ENCODE measurements at places on chromosomes 2 and 18. TPM values are rescaled to one million over a fixed set of nuclear protein-coding genes. Genes with fewer than 3 reads are reported as not detected.
A peak's percentile ranks its signal among the peaks of the same experiment; 100 is the strongest.

- no peak overlapping the region for H3K4me3 ChIP-seq
- no peak for DNase-seq
- no peaks in the 10 kb centered on the region for H3K27me3 ChIP-seq
- no peak overlapping the region for H3K27ac ChIP-seq
- H3K36me3 ChIP-seq: no peaks in the 10 kb centered on the region
- H3K4me1 ChIP-seq: no peaks in the 10 kb centered on the region
Measured at GRCh38 chr2:75465317-75465984, 95.3 kb downstream of the EVA1A start.

The ABCG8 gene
- not detected for total RNA-seq

The GRHL1 gene
- 0.41 TPM for total RNA-seq

The ASPRV1 gene
- total RNA-seq: 1.8 TPM

The FASTKD1 gene
- total RNA-seq: 11.5 TPM

- H3K27me3 ChIP-seq: no peaks in the 10 kb centered on the region
- H3K27ac ChIP-seq: no peak overlapping the region
- no peaks in the 10 kb centered on the region for H3K4me1 ChIP-seq
- H3K4me3 ChIP-seq: no peak overlapping the region
Measured at GRCh38 chr2:42747422-42747821, 16.5 kb downstream of the OXER1 start.

GRCh38 chr2:86512034-86512433 is 51.2 kb downstream of the CHMP3 start:
- peaks cover 23% of the 10 kb centered on the region for H3K36me3 ChIP-seq
- H3K4me1 ChIP-seq: no peaks in the 10 kb centered on the region
- H3K4me3 ChIP-seq: no peak overlapping the region
- DNase-seq: no peak
- H3K27me3 ChIP-seq: no peaks in the 10 kb centered on the region

The INHBB gene
- total RNA-seq: 2.8 TPM

- H3K4me3 ChIP-seq: no peak overlapping the region
- H3K36me3 ChIP-seq: no peaks in the 10 kb centered on the region
- H3K27me3 ChIP-seq: no peaks in the 10 kb centered on the region
- H3K4me1 ChIP-seq: peaks cover 6% of the 10 kb centered on the region
Measured at GRCh38 chr2:174776675-174777074, 12.4 kb upstream of the CHRNA1 start.

DNA sequence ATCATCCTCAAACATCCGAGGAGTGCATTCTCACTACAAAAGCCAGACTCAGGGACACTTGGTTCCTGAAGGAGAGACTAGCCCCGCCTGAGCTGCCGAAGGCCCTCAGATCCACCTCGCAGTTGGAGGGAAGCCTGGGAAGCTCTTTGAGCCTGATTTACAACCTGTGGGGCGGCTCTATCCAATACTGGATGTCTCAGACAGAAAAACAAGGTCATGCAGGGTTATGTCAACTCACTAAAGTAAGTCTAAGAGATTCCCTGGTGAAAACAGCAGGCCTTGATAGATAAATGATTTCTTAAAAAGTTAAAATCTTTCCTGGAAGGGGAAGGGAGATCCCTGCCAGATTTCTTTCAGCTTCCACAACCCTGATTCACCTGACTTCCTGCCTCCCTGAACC is 284.3 kb downstream of the CYP26B1 start:
- no peak for DNase-seq
- no peak overlapping the region for H3K4me3 ChIP-seq
- no peaks in the 10 kb centered on the region for H3K4me1 ChIP-seq
- no peaks in the 10 kb centered on the region for H3K36me3 ChIP-seq
- H3K27me3 ChIP-seq: no peaks in the 10 kb centered on the region
- no peak overlapping the region for H3K27ac ChIP-seq

- peak overlapping the region; percentile 75 for H3K27ac ChIP-seq
- H3K36me3 ChIP-seq: no peaks in the 10 kb centered on the region
- peak overlapping the region; percentile 73 for H3K4me3 ChIP-seq
- H3K27me3 ChIP-seq: no peaks in the 10 kb centered on the region
- peaks cover 26% of the 10 kb centered on the region for H3K4me1 ChIP-seq
- DNase-seq: no peak
Measured at GRCh38 chr2:85889627-85890281, 964 bp upstream of the ST3GAL5 start.

DNA sequence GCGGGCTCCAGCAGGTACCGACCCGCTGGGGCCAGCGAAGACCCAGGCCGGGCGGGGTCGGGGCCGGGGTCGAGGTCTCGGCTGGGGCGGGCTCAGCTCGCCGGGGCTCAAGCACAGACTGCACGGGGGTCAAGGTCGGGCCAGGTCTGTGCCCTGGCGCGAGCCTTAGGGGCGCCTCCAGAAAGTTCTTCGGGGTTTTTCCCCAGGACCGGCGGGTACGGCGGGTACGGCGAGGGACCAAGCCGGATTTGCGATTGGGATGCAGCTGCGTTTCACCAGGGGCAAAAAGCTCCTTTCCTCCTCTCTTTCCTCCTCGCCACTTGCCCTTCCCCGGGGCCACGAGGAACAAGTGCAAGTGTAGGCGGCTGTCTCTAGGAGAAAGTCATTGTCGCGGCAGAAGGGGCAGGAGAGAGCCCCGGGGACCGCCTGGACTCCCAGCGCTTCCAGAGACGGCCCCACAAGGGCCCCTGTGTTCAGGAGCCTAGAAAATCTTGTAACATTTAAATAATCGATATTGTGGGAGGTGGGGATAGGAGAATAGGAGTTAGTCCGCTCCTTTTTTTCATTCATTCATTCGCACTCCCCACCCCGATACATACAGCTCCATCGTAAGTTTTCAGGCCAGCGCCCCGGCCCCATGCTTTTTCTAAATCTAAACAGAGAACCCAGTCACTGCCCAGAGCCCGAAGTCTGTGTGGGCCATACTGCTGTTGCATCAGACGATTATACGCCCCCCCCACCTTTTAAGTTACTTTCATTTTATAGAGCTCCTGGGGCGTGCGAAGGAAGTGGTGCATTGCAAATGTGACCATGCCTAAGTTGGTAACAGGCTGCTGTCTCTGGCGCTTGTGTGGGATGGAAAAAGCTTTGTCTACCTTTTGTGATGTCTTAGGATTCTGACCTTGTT is 679 bp downstream of the PMAIP1 start:
- H3K27ac ChIP-seq: no peak overlapping the region
- H3K27me3 ChIP-seq: peaks cover 5% of the 10 kb centered on the region
- H3K36me3 ChIP-seq: no peaks in the 10 kb centered on the region
- no peak for DNase-seq
- peak overlapping the region; percentile 82 for H3K4me3 ChIP-seq
- peaks cover 12% of the 10 kb centered on the region for H3K4me1 ChIP-seq

- no peaks in the 10 kb centered on the region for H3K36me3 ChIP-seq
- H3K27me3 ChIP-seq: no peaks in the 10 kb centered on the region
- no peaks in the 10 kb centered on the region for H3K4me1 ChIP-seq
- no peak overlapping the region for H3K4me3 ChIP-seq
- DNase-seq: no peak
- H3K27ac ChIP-seq: no peak overlapping the region
Measured at GRCh38 chr18:31301201-31301655, 16.7 kb upstream of the DSG1 start.

- DNase-seq: no peak
- no peaks in the 10 kb centered on the region for H3K27me3 ChIP-seq
- H3K27ac ChIP-seq: no peak overlapping the region
- H3K36me3 ChIP-seq: no peaks in the 10 kb centered on the region
Measured at GRCh38 chr2:64632835-64633819, 20.6 kb downstream of the SERTAD2 start.

The CYP26B1 gene
- total RNA-seq: 6.0 TPM

DNA sequence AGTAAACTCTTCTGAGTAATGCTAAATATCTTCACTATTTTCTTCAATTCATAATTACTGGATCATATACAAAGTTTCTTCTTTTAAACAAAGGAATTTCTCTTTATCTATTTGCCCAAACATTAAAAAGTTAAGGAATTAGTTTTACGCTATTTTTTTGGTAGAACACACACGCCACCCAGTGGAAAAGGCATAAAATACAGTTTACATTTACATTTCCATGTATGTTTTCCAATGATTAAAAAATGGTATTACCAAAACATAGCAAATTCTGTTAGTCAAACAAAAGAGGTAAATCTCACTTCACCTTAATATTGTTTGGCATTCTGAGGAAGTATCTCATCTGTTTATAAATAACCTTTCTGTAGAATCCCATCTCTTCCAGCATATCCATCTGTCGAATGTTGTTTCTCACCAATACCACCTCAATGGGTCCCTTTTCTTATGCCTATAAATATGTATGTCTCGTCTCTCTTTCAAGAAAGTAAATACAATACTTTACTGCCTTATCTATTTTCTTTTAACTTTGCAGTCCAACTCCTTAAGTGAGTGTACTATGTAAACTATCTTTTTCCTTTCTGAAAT is 7.2 kb downstream of the BOLL start:
- no peaks in the 10 kb centered on the region for H3K27me3 ChIP-seq
- no peak overlapping the region for H3K4me3 ChIP-seq
- H3K4me1 ChIP-seq: no peaks in the 10 kb centered on the region
- no peaks in the 10 kb centered on the region for H3K36me3 ChIP-seq
- H3K27ac ChIP-seq: no peak overlapping the region
- DNase-seq: no peak

DNA sequence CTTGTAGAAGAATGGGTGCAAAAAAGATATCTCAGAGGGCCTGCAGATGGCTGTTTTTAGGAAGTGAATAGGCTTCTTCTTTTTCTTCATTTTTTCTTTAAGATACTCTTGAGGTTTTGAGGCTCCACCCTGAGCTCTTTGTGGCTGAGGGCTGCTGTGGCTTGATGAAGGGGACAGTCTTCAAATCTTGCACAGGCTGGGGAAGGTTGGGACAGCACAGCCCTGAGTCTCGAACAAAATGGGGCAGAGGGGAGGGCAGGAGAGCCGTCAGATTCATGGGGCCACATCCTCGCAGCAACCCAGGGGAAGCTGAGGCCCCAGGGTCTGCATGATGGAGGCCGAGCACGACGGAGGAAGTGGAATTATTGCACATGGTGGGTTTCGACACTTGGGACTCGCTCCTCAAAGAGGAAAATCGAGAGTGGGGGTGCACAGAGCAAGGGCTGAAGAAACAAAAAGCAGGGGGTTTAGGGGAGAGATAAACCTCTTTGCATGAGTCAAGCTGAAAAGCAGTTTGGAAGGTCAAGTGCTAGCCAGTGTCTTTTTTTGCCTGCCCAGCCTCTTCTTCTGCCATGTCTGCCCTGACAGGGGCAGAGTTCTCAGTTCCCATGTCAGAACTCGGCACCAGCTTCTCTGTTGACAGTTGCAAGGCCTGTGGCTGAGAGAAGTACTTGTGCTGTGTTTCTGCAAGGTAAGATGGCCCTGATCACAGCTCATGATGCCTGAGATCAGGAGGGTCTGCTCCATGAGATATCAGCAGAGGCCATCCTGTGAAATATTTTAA is 19.5 kb downstream of the INPP4A start:
- no peak overlapping the region for H3K27ac ChIP-seq
- peaks cover 10% of the 10 kb centered on the region for H3K4me1 ChIP-seq
- H3K36me3 ChIP-seq: no peaks in the 10 kb centered on the region
- no peak for DNase-seq
- no peaks in the 10 kb centered on the region for H3K27me3 ChIP-seq

DNA sequence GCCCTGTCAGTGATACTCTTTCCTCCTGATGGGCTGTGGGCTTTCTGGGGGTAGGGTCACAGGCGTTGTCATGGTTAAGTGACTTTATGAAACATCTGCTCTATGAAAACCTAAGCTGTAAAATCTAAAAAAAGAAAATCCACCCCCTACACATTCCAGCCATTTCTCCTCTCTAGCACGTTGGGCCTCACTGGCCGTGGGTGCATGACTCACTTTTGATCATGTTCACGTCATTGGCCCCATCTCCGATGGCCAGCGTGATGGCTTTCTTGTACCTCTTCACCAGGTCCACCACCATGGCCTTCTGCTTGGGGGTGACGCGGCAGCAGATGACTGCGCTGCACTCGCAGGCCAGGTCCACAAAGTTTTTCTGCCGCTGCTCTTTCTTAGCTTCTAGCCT is 39.3 kb upstream of the NARS1 start:
- no peak for DNase-seq
- H3K27ac ChIP-seq: peak overlapping the region; percentile 71
- peaks cover 25% of the 10 kb centered on the region for H3K4me1 ChIP-seq
- H3K36me3 ChIP-seq: peaks cover 34% of the 10 kb centered on the region
- H3K27me3 ChIP-seq: no peaks in the 10 kb centered on the region
- no peak overlapping the region for H3K4me3 ChIP-seq

The ERBB4 gene
- 29.3 TPM for total RNA-seq

GRCh38 chr18:24660956-24661355 is 200.5 kb downstream of the HRH4 start:
- no peak overlapping the region for H3K4me3 ChIP-seq
- H3K27ac ChIP-seq: no peak overlapping the region
- H3K36me3 ChIP-seq: no peaks in the 10 kb centered on the region
- H3K27me3 ChIP-seq: no peaks in the 10 kb centered on the region

The ACADL gene
- total RNA-seq: 132 TPM

The IL36B gene
- not detected for total RNA-seq

DNA sequence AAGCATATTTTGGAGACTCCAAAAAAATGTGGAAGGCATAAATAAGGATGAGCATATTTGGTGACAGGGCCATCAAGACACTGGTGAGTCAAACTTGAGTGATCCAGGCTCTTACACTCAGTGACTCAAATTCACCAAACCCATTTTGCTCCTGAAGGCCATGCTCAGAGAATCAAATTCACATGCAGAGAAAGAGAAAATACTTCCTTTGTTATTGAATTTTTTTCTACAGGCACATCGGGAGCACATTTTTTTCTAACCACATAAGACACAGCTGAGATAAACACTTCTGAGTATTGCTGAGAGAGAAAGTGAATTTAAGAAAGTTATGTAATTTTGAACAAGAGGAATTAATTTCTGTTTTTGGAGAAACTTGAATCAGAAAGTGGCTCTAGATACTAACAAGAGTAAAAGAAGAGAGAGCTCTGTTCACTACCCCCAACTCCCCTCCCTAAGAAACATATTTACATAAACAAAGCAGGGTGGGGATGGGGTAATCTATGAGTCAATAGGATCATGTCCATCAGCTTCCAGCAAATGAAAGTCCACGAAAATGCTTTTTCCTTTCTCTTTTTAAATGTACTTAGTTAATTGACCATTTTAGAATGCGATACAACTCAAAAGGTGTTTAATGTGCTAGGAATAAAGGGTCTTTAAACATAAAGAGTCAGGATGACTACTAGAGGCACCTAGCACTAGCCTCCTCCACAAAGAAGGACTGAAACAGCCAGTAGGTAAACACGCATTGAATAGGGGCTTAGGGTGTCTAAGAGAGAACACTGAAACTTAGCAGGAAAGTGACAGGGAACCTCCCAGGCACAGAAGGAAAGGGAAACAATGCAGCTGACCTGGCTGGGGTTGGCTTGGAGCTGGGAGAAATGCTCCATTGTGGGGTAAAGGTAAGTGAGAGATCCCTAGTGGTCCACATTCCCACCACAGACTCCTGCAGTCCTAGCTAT is 152.3 kb downstream of the KCNE4 start:
- H3K4me1 ChIP-seq: no peaks in the 10 kb centered on the region
- no peaks in the 10 kb centered on the region for H3K27me3 ChIP-seq
- no peak for DNase-seq
- H3K4me3 ChIP-seq: no peak overlapping the region

DNA sequence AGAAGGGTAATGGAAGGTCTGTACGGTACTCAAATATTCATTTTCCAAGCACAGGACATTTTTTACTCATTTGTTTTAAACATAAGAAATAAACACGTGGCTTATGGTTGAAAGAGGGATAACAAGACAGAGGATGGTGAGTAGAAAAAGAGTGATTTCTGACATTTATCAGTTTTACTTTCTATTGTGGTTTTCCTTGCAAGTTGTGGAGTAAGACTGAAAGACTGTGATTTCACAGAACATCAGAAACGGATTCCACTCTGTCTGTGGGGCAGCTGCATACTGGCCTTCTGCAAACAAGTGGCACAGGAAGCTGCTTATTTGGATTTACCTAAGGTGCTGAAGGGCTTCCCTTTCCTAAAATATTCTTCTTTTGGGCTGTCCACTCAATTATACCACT is 122.2 kb upstream of the ITGB6 start:
- H3K4me3 ChIP-seq: no peak overlapping the region
- H3K4me1 ChIP-seq: peaks cover 15% of the 10 kb centered on the region
- no peaks in the 10 kb centered on the region for H3K27me3 ChIP-seq

Measured in thoracic aorta (tissue), 2 donors.